A549 treated with dexamethasone at 1 μM for 4 hours (cell line): ENCODE measurements at places on chromosomes 4 and X. TPM values are rescaled to one million over a fixed set of nuclear protein-coding genes. Genes with fewer than 3 reads are reported as not detected.

The ATRX gene
- 15.7 to 27.5 TPM (median 23.2 TPM) in 5 replicates for total RNA-seq

The MTTP gene
- 0.02 TPM in 1 of 5 replicates, not detected in the others for total RNA-seq

The BEX2 gene
- total RNA-seq, result 7.1 to 11.6 TPM (median 9.4 TPM) in 5 replicates

The FAM200B gene
- total RNA-seq, result 27.2 to 34.1 TPM (median 29.3 TPM) in 5 replicates

The TCEAL4 gene
- 117 to 179 TPM (median 124 TPM) in 5 replicates for total RNA-seq

The LRCH2 gene
- 0.02 to 0.05 TPM (median 0.02 TPM) in 4 of 5 replicates, not detected in the other for total RNA-seq

The ARHGAP6 gene
- total RNA-seq, result 0.02 to 0.14 TPM (median 0.11 TPM) in 3 of 5 replicates, not detected in the others

The IKBKG gene
- 30.1 to 42.7 TPM (median 40.9 TPM) in 5 replicates for total RNA-seq

The F9 gene
- not detected in 5 replicates for total RNA-seq

The SNCA gene
- total RNA-seq, result 0.16 to 0.29 TPM (median 0.22 TPM) in 4 of 5 replicates, not detected in the other
